ENCODE measurements at places on chromosomes 1 and 21. TPM values are rescaled to one million over a fixed set of nuclear protein-coding genes. Genes with fewer than 3 reads are reported as not detected.

Gene TSSK3
- total RNA-seq, result not detected

Gene ENAH
- 64.4 TPM for total RNA-seq

Gene COL11A1
- total RNA-seq, result 27.3 TPM

Gene CDA
- not detected for total RNA-seq

Gene AVPR1B
- not detected for total RNA-seq

Gene S100A12
- total RNA-seq, result 1.7 TPM

Gene OR2T10
- total RNA-seq, result not detected

Gene SCCPDH
- 55.8 TPM for total RNA-seq

Gene KRTAP7-1
- total RNA-seq, result not detected

Gene AADACL3
- not detected for total RNA-seq

Gene NPR1
- 0.49 TPM for total RNA-seq

Gene ARHGEF16
- total RNA-seq, result 0.25 TPM

Gene CYP4B1
- total RNA-seq, result under 0.01 TPM

Gene C1orf115
- total RNA-seq, result 37.1 TPM

Gene TMEM81
- 2.0 TPM for total RNA-seq

Gene F13B
- not detected for total RNA-seq

Gene FCRL5
- total RNA-seq, result not detected

Gene CAMK1G
- total RNA-seq, result 3.4 TPM

Gene LCE1A
- total RNA-seq, result not detected

Gene BTG2
- 10.1 TPM for total RNA-seq

Gene GSTM5
- 1.7 TPM for total RNA-seq

Gene OR2G6
- total RNA-seq, result not detected

Gene CD2
- total RNA-seq, result not detected

Gene ZBTB8B
- total RNA-seq, result 15.2 TPM

Gene HSD11B1
- 0.25 TPM for total RNA-seq

Gene CHIT1
- total RNA-seq, result under 0.01 TPM

Gene DBT
- 6.9 TPM for total RNA-seq

Gene HTR6
- 0.25 TPM for total RNA-seq

Gene TNNT2
- 0.25 TPM for total RNA-seq

Gene HCN3
- total RNA-seq, result 15.0 TPM

Gene CTSS
- total RNA-seq, result 9.8 TPM

Gene KRTAP11-1
- not detected for total RNA-seq

Gene ADGRB2
- total RNA-seq, result 60.2 TPM

Gene TTC24
- not detected for total RNA-seq

Gene PTPN7
- 0.25 TPM for total RNA-seq

Gene HSD3B1
- total RNA-seq, result not detected

Gene FAM72B
- 0.49 TPM for total RNA-seq

Gene PADI4
- 0.98 TPM for total RNA-seq

Gene RGSL1
- total RNA-seq, result not detected

Gene MEGF6
- total RNA-seq, result 4.4 TPM

Gene ASB17
- not detected for total RNA-seq

Gene CPT2
- total RNA-seq, result 3.0 TPM

Gene TSACC
- not detected for total RNA-seq

Gene SYCP1
- total RNA-seq, result not detected

Gene FCGR3A
- 2.5 TPM for total RNA-seq

Gene CFHR3
- not detected for total RNA-seq

Gene WNT4
- 3.4 TPM for total RNA-seq

Gene S100A16
- 12.8 TPM for total RNA-seq

Gene DENND2C
- total RNA-seq, result 1.5 TPM
